ENCODE measurements at places on chromosomes 2 and 18.

GRCh38 chr2:170966648-170967396 is 37.8 kb downstream of the GORASP2 start:
- DNase-seq = no peak

GRCh38 chr2:110675679-110676078 is 2.2 kb downstream of the BUB1 start:
- no peak for DNase-seq

- DNase-seq = no peak
These were observed 15.0 kb upstream of the TANC1 start for GRCh38 chr2:158953454-158953853.

- DNase-seq = no peak
These were observed 255.9 kb downstream of the NEDD4L start for GRCh38 chr18:58299936-58300335.

DNA sequence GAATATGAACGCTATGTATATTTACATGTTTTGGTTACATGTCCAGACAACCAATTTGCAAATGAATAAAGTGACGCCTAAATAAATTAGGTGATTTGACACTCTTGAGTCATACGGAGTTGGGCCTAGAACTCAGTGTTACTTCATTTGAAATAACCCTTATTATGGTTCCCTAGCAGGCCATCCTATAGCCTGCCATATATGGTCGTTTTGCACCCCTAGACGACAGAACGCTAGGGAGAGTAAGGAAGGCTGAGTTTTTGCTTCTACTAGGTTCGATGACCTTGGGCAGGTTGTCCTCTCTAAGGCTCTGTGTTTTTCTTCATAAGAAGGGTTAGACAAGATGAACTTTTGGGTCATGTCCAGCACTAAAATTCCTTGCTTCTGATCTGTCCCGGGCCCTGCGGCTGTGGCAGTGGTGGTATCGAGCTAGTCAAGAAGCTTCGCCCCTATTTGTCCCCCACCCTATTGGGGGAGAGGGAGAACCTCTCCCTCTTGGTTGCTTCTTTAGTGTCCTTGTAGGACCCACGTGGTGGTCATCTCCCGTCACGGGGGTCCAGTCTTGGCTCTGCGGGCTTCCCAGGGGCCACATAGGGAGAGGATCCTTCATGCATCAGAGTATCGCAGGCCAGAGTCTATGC is 574 bp upstream of the EML4 start:
- no peak for DNase-seq

DNA sequence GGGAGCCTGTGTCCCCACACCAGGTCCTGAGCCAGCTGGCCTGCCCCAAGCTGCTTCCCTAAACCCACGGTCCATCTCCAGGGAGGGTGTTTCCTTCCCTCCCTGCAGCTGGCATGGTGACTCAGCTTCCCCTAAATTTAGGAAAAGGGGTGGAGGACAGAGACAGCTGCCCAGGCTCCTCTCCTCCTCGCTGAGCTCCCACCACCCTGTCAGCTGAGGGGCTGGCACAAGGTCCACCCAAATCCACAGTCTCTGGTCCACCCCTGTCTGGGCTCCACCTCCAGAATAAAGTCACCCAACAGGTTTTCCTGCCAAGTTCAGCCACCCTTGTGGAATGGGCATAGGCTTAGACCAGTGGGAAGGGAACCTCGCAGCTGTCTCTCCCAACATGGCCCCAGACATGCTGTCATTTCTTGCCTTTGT is 156.5 kb downstream of the TNS1 start:
- no peak for DNase-seq

DNA sequence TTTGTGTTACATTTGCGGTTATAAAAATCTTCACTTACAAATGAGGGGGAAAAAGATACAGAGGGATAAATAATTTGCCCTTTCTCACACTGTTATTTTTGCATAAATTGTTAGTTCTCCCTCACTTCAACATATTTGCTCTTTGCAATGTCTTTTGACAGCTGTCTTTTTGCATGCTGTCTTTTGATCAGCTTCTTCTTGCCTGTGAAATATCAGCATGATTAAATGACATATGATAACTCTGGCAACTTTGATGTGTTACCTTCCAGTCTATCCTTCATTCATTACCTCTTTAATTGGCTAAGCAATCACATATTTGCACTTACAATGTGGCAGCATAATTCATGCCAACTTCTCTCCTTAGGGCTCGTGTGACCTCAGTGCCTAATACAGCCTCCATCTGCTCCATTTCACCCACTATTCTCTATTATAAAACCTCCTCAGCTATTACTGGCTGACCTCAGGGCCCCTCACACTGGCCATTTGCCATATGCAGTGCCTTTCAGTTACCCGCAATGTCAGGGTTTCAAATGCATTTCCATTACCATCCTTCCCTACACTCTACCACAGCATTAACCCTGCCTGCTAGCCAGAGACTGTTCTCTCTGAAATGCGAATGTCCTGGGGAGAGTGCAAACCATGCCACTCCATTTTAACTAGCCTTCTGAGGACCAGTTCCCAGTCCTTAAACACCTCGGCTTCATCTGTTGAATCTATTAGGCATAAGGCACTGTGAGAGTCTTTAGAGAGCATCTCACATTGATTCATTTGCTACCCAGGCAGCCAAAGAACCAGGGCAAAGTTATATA is 1056.6 kb upstream of the CHAC2 start:
- DNase-seq = no peak

DNA sequence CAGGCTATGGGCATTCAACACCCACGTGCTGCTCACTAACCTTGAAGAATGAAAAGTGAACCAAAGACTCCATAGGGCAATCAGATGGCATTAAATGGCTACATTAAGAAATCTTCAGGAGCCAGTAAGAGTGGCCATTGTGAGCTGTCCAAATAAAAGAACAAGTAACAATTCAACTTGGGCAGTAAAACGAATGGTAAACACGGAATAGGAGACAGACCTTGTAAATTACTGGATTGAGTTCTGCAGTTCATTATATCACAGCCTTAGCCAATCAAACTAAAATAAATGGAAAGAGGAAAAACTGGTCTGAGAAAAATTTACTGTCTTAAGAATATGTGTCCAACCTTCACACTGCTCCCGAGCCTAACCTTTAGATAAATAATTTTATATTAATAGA is 306.5 kb upstream of the ZNF521 start:
- no peak for DNase-seq

Measured in non-pigmented ciliary epithelial cell (primary cell).